Panc1 (cell line): ENCODE measurements at places on chromosomes 5 and 9. TPM values are rescaled to one million over a fixed set of nuclear protein-coding genes. Genes with fewer than 3 reads are reported as not detected.

Gene TLN1
- total RNA-seq = 347 TPM

Gene TNFSF8
- total RNA-seq = 0.15 TPM

Gene ZCCHC9
- total RNA-seq = 41.5 TPM

Gene RBM18
- total RNA-seq = 19.2 TPM

Gene HSPA4
- total RNA-seq = 247 TPM

Gene TNC
- 5.7 TPM for total RNA-seq

DNA sequence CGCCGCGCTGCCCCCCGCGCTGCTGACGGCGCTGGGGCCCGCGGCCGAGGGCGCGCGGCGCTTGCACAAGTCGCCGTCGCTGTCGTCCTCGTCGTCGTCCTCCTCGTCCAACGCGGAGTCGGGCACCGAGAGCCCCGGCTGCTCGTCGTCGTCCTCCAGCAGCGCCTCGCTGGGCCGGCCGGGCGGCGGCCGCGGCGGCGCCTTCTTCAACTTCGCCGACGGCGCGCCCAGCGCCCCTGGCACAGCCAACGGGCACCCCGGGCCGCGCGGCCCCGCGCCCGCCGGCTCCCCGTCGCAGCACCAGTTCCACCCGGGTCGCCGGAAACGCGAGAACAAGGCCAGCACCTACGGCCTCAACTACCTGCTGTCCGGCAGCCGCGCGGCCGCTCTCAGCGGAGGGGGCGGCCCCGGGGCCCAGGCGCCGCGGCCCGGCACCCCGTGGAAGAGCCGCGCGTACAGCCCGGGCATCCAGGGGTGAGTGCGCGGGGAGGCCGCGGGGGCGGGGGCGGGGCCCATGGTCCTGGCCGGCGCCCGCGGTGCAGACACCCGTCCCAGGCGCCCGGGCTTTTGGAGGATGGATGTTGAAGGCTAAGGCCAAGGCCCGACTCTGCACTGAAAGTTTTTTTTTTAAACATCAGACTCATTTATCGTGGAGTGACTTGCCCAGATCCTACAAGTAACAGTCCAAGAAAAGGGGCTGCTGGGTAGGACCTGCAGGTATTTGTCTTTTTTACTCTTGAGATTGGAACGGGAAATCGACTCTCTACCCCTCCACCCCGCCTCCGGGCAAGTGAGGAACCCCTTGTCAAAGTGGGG, 1.2 kb downstream of the TENT4A start:
- peak overlapping the region; percentile 87 for H3K4me3 ChIP-seq
- DNase-seq = no peak
- H3K27ac ChIP-seq = peak overlapping the region; percentile 73
- H3K36me3 ChIP-seq = no peaks in the 10 kb centered on the region; the same call in 1 of the 2 replicates
- peaks cover 24% of the 10 kb centered on the region for H3K4me1 ChIP-seq

DNA sequence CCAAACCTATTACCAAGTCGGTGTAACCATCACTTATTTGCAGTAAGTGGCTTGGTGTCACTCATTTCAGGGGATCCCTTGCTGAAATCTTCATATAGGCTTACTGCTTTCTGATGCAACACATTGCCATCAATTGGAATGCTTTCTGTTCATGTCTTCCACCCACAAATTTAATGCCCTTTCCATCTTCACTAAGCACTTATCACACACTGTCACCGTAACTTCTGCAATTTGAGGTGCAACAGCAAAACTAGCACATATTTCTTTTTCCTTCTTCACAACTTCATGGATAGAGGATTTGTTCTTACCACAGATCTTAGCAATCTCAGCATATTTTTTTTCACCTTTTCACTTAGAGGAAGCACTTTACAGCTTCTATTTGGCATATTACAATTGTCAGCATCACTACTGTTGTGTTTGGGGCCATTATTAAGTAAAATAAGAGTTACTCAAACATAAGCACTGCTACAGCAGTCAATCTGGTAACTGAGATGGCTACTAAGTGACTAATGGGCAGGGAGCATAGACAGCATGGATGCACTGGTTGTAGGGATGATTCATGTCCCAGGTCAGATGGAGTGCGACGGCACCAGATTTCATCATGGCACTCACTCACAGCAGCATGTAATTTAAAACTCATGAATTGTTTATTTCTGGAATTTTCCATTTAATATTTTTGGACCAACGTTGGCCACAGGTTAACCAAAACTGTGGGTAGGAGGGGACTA, 70.1 kb downstream of the PIP5K1B start:
- no peaks in the 10 kb centered on the region; the same call in 1 of the 2 replicates for H3K27me3 ChIP-seq
- no peak overlapping the region for H3K27ac ChIP-seq
- no peaks in the 10 kb centered on the region; the same call in 1 of the 2 replicates for H3K36me3 ChIP-seq
- no peaks in the 10 kb centered on the region; the same call in 1 of the 2 replicates for H3K4me1 ChIP-seq
- no peak overlapping the region for H3K4me3 ChIP-seq
- DNase-seq = no peak

GRCh38 chr5:14295610-14296009, 152.5 kb downstream of the TRIO start:
- no peak for DNase-seq
- peaks cover 45% of the 10 kb centered on the region for H3K36me3 ChIP-seq
- H3K27me3 ChIP-seq = no peaks in the 10 kb centered on the region

- no peaks in the 10 kb centered on the region for H3K36me3 ChIP-seq
- no peaks in the 10 kb centered on the region for H3K27me3 ChIP-seq
- no peak overlapping the region; the same call in 1 of the 2 replicates for H3K27ac ChIP-seq
- H3K4me3 ChIP-seq = no peak overlapping the region
- DNase-seq = no peak
These were observed 1944.2 kb upstream of the NUDT12 start for GRCh38 chr5:105506692-105507277.

GRCh38 chr9:124780757-124781151, 3.8 kb downstream of the OLFML2A start:
- DNase-seq = no peak
- no peaks in the 10 kb centered on the region for H3K27me3 ChIP-seq
- H3K27ac ChIP-seq = peak overlapping the region; percentile 21
- peaks cover 38% of the 10 kb centered on the region for H3K4me1 ChIP-seq
- no peak overlapping the region for H3K4me3 ChIP-seq

DNA sequence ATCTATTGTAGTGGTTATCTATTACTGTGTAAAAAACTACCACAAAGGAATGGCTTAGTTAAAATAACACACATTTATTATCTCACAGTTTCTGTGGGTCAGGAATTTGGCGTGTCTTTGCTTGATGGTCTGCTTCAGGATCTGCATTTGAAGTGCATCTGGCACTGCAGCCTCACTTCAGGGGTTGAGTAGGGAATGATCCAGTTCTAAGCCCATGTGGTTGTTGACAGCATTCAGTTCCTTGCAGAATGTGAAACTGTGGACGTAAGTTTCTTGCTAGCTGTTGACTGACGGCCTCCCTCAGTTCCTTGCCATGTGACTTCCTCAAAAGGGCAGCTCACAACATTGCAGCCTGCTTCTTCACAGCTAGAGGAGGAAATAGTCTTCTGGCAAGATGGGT, 2.1 kb upstream of the OGN start:
- no peaks in the 10 kb centered on the region for H3K36me3 ChIP-seq
- no peak overlapping the region for H3K27ac ChIP-seq
- H3K27me3 ChIP-seq = no peaks in the 10 kb centered on the region
- no peak for DNase-seq

GRCh38 chr5:155540000-155540595, 526.5 kb downstream of the KIF4B start:
- H3K4me1 ChIP-seq = no peaks in the 10 kb centered on the region
- H3K27me3 ChIP-seq = no peaks in the 10 kb centered on the region; the same call in 1 of the 2 replicates
- H3K4me3 ChIP-seq = no peak overlapping the region

DNA sequence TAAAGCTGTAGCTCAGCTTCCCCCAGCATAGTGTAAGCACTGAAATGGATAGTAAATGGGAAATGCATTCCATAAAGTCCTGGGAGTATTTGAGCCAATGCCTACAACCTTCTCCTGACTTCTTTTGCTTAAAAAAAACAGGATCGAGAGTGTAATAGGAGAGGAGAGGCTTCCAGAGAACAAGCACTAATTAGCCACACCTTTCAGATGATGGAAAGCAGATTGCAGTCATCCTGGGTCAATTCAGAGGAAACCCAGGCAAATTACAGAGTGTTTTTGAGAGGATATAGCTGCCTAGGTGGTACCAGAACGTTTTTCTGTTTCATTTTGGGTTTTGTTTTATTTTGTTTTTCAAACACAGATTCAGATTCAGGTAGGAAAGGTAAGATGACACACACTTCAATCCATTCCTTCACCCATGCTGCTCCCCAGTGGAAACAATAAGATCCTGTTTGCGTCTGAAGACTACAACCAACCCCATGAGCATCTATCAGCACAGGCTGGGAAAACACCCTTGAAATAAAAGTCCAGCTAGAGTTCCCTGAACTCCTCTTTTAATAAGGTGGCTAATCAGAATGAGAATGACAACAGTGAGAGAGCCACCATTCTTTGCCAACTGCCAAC, 95.6 kb downstream of the RFK start:
- no peak overlapping the region for H3K4me3 ChIP-seq
- H3K27ac ChIP-seq = no peak overlapping the region
- no peaks in the 10 kb centered on the region for H3K36me3 ChIP-seq
- DNase-seq = no peak
- H3K27me3 ChIP-seq = no peaks in the 10 kb centered on the region; the same call in 1 of the 2 replicates

DNA sequence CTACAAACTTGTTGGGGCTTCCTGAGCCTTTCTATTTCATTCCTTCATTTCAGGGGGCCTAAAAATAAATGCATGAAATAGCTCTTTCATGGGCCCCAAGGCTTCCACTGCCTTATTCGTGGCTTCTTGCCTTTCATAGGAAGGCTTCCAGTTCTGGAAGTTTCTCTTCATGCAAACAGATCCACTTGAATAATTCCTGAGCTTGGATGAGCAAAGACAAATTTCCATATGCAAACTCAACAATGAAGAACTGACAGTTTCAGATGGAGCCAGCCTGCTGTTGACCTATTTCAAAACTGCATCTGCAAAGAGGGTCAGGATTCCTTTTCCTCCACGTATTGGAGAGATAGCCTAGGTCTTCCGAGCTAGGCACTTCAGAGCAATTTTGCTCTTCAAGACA, 142.1 kb downstream of the MLLT3 start:
- no peaks in the 10 kb centered on the region for H3K4me1 ChIP-seq
- H3K27ac ChIP-seq = no peak overlapping the region
- H3K4me3 ChIP-seq = no peak overlapping the region
- no peak for DNase-seq

DNA sequence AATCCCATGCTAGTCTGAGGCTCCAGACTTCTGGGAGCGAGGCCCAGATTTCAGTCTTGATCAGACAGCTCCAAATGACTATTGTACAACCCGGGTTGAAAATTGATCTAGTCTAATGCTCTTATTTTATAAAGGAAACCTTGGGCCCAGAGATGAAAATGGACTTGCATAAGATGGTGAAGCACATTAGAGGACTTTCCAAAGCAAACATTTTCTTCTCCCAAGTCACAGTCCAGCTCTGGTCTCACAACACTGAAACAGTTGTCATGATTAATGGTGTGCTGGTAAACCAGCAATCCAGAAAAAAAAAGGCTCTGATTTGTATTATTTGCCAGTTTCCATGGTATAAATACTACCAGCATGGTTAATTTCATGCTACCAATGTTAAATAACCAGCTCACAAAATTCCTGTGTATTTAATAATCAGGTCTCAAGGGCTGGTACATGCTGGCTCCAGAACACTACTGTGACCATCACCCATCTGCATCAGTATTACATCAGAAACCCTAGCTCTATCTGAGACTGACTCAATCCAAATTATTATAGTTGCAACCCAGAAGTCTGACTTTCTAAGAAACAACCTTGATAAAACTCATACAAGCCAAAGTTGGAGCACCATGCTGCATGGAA, 32.5 kb upstream of the ABLIM3 start:
- no peak overlapping the region for H3K27ac ChIP-seq
- no peaks in the 10 kb centered on the region for H3K36me3 ChIP-seq
- H3K27me3 ChIP-seq = no peaks in the 10 kb centered on the region
- no peaks in the 10 kb centered on the region for H3K4me1 ChIP-seq
- DNase-seq = no peak
- H3K4me3 ChIP-seq = no peak overlapping the region

DNA sequence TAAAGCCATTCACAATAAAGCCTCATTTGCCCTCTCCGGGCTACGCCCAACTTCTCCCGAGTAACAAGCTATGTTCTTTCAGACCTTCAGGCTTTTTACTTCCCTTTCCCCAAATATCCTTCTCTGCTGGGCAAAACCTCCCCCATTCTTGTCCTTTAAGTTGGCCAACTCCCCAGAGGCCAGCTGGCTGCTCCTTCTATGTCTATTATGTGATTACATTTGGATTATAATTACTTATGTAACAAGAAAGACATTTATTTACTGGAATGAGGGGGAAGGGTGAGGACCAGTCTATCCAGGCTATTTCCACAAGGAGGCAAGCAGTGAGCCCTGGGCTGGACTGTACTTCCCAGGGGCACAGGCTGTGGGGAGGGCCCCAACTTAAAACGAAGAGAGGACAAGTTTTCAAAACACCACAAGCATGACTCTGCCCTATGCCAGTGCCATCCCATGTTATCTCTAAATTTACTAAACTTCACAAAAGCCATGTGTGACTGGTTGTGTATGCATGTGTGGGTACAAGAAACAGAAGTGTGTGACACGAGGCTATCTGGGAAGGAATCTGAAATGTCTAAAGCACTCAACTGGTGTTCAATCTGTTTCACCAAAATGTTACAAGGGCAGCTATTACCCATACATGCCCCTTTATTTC, 84.5 kb downstream of the GNAQ start:
- H3K27me3 ChIP-seq = no peaks in the 10 kb centered on the region
- H3K4me3 ChIP-seq = no peak overlapping the region
- DNase-seq = no peak
- H3K27ac ChIP-seq = no peak overlapping the region

DNA sequence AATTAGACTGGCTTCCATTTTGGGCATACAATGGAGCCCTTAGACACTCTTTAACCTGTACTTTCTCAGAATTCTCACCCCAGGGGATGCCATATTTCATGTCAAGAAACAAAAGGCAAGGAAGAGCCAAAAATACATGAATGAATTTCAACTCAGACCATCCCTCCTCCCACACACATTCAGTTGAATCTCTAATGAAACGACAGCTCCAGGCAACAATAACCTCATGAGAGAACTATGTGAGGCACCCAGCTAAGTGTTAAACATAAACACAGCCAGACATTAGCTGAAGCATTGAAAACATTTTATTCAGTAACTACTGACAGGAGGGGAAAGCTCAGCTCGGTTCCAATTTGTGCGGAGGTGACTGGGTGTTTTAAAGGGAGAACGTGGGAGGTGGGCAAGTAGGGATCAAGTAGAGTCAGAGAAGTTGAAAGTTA, 1359.1 kb upstream of the CDH9 start:
- H3K27ac ChIP-seq = no peak overlapping the region
- no peak overlapping the region for H3K4me3 ChIP-seq
- H3K27me3 ChIP-seq = no peaks in the 10 kb centered on the region

- peak overlapping the region; percentile 63 for H3K4me3 ChIP-seq
- no peaks in the 10 kb centered on the region for H3K27me3 ChIP-seq
- DNase-seq = no peak
- H3K4me1 ChIP-seq = no peaks in the 10 kb centered on the region; the same call in none of the 2 replicates
- no peaks in the 10 kb centered on the region for H3K36me3 ChIP-seq
- peak overlapping the region; percentile 82; the same call in 1 of the 2 replicates for H3K27ac ChIP-seq
These were observed 2.6 kb downstream of the NFIB start for GRCh38 chr9:14311171-14311949.

- H3K27ac ChIP-seq = no peak overlapping the region
- H3K4me1 ChIP-seq = no peaks in the 10 kb centered on the region
- H3K27me3 ChIP-seq = no peaks in the 10 kb centered on the region
- no peak for DNase-seq
These were observed 63.7 kb upstream of the RUFY1 start for GRCh38 chr5:179486596-179487051.
